Brain microvascular endothelial cell (primary cell): ENCODE measurements at places on chromosomes 2 and 18.
A peak's percentile ranks its signal among the peaks of the same experiment; 100 is the strongest.

- no peak for DNase-seq
These were observed 219.0 kb downstream of the ACTR3 start for GRCh38 chr2:114108824-114109416.

- DNase-seq: no peak
These were observed 30.2 kb downstream of the TMEM37 start for GRCh38 chr2:119461811-119462210.

GRCh38 chr2:3557639-3558204 is 411 bp downstream of the RNASEH1 start:
- DNase-seq: no peak

DNA sequence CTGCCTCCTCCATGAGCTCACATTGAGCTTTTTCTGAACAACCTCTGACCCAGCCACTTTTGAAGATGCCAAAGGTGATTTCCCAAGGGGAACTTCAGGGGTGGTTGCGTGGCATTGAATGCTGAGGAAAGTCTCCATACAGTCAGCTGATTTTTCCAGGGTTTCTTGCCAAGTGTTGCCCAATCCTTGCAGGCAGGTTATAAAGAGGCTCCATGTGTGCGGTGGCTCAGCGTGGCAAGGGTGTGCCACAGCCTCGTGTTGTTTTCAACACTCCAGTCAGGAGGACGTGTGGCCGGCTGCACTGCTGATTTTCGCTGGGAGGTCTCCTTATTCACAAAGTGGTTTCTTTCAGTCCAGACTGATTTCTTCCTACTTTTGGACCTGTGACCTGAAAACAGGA is 81.4 kb upstream of the GATA6 start:
- no peak for DNase-seq

- DNase-seq: no peak
These were observed 49.0 kb downstream of the PIAS2 start for GRCh38 chr18:46868169-46868921.

GRCh38 chr2:186887107-186888090 is 38.4 kb upstream of the ZSWIM2 start:
- no peak for DNase-seq

DNA sequence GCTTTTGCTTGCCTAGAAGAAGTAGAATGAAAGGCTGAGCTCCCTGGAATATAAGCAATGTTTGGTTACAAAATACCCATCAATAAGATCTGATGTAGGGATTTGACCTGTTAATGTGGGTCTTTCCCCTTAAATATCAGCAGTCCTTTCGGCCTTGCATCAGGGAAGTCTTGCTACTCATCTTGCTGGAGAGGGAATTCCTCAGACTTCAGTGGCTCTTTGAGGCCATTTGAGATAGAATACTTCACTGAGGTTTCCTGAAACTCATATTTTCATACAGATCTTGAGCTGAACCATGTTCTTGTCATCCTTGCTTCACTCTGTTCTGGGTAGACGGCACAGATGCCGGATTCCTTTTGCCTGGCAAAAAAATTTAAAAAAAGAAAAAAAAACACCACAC is 3.9 kb downstream of the TWIST2 start:
- no peak for DNase-seq

DNA sequence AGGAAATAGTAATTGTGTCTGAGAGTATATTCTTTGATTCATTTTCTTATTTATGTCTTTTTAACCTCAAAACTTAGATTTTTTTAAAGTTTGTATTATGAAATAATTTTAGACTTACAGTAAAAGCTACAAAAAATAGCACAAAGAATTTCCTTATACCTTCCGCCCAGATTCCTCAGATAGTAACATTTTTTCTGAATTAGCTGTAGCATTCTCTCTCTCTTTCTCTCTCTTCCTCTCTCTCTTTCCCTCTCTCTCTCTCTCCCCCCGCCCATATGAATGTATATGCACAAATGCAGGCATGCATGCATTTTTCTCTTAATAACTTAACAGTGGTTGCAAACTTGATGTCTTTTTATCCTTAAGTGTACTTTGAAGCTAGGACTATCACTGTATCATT is 361.1 kb upstream of the NRP2 start:
- DNase-seq: peak; percentile 6

GRCh38 chr2:34875091-34875745 is 1276.1 kb upstream of the FAM98A start:
- DNase-seq: no peak

GRCh38 chr2:10220902-10221391 is 81.8 kb upstream of the HPCAL1 start:
- peak; percentile 16 for DNase-seq

DNA sequence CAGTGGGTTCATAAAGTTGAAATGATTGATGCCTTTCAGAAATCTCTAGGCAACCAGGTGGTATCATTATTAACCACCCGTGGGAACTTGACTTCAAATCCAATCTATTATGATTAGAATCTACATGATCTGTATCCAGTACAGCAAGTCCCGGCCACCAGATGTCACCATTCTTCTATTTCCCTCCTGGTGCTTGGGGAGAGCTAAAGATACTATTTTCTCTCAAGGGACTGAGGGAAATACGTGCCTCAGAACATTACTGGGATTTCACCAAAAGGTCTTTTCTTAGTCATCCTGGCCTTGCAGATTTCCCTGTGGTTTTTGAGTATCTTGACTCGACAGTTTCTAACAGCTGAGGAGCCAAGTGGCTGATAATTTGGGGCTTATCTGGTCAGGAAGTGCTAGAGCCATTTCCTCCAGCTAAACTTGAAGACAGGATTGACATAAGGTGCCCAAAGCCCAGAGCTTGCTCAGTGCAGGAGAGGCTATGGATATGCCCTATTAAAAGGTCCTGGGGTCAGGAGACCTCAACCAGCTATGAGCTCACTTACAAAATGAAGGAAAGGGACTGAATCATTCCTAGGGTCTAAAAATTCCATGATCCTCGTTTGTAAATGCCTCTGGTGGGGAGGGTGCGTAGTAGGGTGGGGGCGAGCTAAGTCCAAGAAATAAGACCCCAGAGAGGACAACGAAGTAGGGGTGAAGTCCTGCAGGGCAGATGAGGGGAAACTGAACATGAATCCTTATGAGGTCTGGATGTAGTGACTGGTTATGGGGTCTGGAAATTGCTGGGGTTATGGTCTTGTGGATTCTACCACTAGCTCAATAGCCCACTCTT is 135.4 kb upstream of the MGAT5 start:
- DNase-seq: peak; percentile 96

GRCh38 chr2:63673865-63674533 is 85.2 kb downstream of the MDH1 start:
- no peak for DNase-seq

GRCh38 chr2:137969418-137969765 is 5.1 kb downstream of the HNMT start:
- peak; percentile 83 for DNase-seq

DNA sequence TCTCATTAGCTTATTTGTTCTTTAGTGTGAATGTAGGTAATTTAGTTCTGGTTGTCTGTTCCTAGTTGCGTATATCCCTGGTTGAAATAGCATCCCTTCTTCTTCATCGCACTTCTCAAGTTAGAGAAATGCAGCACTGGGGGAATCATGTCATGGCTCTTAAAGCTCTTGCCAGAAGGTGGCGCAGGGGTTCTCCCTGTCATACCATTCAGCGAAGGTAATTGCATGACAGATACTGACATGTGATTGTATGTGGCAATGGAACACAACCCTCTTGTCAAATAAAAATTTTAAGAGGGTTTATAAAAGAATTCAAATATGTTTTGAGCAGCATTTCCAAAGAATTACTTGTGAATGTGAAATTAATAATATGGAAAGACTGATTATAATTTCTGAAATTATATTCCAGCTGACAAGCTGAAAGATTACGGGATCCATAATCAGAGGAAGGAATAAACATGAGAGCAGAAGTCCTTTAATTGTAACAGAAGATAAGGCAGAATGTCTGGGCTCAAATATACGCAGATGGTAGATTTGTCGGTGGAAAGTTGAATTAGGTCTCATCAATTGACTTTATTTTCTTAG is 411.7 kb downstream of the DSEL start:
- DNase-seq: peak; percentile 74

GRCh38 chr2:8495189-8495989 is 186.5 kb upstream of the ID2 start:
- DNase-seq: no peak

- DNase-seq: no peak
These were observed 50.5 kb downstream of the XRCC5 start for GRCh38 chr2:216159646-216160045.

DNA sequence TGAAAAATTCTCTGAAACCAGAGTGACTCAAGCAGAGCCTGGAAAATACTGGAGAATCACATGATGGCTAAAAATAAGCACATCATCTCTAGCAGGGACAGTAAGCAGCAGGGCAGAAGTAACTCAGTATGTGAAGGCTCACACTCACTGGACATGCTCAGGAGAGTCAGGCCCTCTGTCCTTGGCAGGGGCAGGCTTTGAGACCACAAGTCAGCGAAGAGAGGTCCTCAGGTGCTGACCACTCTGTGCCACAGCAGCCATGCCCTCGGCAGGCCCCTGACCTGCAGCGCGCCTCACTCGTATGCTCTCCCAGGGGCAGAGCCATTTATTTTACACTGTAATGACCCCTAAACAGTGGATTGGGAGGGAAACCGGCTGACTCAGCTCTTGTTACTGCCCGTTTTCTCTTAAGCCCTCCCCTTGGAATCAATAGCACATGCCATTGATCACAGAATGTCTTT is 76.8 kb downstream of the MAPRE2 start:
- peak; percentile 59 for DNase-seq

DNA sequence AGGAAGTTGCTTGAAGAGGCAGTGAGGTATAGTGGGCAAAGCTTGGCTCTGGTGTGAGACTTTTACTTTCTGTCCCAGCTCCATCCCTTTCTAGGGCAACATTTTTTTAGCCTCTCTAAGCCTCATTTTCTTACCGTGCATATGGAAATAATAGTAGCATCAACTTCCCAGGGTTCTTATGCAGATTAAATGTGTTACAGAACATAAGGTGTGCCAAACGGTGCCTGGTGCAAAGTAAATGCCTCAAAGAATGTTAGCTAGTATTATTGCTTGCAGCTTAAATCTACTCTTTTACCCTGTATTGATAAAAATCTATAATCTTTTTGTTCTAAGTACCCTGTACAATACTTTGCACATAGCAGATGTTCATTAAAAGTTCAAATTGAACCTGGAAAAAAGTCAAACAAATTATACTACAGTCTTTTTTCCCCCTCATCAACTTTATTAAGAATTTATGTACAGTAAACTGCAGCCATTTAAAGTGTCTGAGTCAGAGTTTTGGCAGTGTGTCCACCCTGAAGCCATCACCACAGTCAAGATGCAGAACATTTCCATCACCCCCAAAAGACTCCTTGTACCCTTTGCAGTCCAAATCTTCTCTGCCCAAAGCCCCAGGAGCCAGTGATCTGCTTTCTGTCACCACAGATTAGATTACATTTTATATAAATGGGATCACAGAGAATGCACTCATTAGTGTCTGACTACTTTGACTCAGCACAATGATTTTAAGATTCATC is 10.6 kb downstream of the MAPRE2 start:
- DNase-seq: no peak

DNA sequence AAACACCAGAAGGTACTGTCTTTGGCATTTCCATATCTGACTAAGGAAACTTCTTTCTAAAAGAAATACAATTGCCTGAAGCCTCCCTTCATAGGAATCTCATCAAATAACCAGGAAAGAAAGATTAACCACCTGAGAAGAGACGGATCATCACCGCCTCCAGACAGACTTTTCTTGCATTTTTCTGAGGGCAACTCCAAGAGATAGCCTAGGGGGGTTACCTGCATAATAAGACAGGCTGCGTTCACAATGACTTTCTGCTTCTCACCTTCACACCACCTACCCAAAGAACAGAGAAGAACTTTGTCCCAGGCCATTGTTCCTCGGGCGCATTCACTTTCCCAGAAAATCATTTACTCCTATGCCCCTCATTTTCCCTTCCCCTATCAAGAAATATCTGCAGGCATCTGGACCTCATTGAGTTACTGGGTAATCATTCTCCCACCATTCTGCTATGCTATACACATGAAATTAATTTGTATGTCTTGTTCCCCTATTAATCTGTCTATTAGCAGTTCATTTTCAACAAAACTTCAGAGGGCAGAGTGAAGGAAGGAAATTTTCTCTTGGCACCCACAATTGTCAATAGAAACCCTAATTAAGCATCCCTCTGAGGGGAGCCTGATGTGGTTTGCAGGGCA is 8.3 kb upstream of the POMC start:
- DNase-seq: no peak

- no peak for DNase-seq
These were observed 332.1 kb upstream of the TCF4 start for GRCh38 chr18:55920063-55920462.

DNA sequence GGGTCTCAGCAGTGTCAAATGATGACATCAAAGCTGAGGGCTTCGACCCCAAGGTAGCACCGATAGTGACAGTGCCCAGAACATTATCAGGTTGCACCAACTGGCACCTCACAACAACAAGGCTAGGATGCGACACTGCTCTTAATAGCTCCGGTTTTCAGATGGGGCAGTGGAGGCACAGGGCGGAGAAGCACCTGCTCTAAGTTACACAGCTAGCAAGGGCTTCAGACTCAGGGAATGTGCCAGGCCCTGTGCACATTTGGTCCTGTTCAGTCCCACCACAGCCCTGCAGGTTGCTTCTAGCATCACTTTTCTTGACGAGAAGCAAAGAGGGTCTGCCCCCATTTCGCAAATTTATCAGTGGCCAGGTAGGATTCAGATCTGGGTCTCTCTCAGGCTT is 74.1 kb downstream of the DGKD start:
- no peak for DNase-seq

- no peak for DNase-seq
These were observed 72.6 kb downstream of the CTAGE1 start for GRCh38 chr18:22344908-22345670.

DNA sequence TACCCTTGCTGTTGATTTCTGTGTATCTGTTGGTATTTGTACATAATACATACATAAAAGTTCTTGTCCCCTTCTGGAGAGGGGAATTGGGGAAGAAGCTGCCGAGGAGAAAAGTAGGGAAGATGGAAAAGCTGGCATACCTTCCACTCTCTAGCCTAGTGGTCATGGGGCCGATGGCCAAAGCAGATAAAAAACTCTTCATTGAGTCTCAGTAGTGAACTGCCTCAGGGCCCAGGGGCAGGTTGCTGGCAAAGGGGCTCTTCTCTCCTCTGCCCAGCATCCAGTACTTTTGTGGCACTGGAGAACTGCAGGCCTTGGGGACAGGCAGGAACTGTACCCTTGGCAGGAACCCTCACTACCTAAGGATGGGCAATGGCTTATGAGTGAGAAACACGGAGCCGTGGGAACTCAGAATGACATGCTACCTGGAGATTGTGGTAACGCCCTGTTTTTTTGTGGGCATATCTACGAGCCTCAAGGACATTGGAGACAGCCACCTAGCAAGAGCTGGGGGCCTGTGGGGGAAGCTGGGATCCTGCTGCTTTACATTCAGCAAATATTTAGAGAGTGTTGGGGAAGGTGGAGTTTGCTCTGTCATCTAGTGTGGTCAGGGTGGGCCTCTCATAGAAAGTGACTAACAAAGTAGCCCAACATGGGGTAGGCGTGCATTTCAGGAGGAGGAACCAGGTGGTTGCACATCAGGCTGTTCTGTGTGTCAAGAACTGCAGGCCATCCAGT is 22.6 kb upstream of the ITGB6 start:
- no peak for DNase-seq

GRCh38 chr2:165558832-165559231 is 89.3 kb downstream of the CSRNP3 start:
- no peak for DNase-seq
